ENCODE measurements at places on chromosomes 11 and 22.
A peak's percentile ranks its signal among the peaks of the same experiment; 100 is the strongest.

GRCh38 chr22:39956932-39957664 lies 3.1 kb upstream of the TMA7B start:
- DNase-seq = no peak

- no peak for DNase-seq
These were observed 171.9 kb upstream of the MPPED2 start for GRCh38 chr11:30758012-30758411.

- DNase-seq = no peak
These were observed 1.4 kb downstream of the FDX1 start for GRCh38 chr11:110431051-110431672.

- no peak for DNase-seq
These were observed 32.8 kb downstream of the KCNE3 start for GRCh38 chr11:74434528-74434927.

DNA sequence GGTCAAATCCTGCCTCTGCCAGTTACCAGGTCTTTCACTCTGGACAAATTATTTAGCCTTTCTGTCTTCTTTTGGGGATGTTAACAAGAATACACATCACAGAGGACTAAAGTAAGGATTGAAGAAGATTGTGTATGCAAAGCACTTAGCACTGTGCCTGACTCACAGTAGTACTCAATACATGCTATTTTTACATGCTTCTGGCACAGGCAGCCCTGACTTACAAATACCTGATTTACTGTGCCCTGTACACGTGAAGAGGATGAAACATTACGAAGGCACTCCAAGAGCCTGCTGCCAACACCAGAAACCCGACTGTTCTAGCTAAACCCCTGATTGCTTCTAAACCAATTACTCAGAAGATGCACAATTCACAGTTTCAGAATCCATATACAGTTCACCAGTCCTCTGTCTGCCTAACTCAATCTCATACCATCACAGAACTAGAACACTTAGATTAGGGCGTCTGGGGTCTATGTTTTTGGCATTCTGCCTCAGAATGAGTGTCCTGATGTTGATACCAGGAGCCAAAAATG lies 300.9 kb upstream of the DDI1 start:
- DNase-seq = no peak

DNA sequence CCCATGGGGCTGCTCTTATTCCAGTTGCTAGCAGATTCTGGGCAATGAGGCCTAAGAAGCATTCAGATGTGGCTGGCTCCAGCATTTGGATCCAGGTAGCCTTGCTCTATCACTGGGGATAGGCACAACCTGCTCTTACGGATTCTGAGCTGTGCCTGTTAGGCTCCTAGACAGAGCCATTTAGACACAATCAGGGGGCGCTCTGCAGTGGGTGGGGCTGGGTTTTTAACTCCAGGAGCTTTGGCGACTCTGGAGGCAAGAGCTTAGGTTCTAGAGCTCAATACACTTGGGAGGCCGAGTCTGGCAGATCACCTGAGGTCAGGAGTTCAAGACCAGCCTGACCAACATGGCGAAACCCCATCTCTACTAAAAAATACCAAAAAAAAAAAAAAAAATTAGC lies 32.0 kb downstream of the KCNC1 start:
- no peak for DNase-seq

DNA sequence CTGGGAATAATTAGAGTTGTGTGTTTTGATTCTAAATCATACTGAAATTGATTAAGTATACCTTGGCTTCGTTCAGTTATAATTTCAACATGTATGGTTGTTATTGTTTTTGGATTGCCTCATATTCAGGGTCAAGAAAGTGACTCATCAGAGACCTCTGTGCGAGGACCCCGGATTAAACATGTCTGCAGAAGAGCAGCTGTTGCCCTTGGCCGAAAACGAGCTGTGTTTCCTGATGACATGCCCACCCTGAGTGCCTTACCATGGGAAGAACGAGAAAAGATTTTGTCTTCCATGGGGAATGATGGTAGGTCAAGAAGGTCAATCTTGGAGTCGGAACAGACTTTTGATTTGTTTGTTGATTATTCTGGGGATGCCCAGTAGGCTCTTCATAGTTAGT lies 40.4 kb downstream of the KMT2A start:
- no peak for DNase-seq

GRCh38 chr22:38257181-38257580 lies 15.6 kb downstream of the TMEM184B start:
- peak; percentile 66 for DNase-seq

DNA sequence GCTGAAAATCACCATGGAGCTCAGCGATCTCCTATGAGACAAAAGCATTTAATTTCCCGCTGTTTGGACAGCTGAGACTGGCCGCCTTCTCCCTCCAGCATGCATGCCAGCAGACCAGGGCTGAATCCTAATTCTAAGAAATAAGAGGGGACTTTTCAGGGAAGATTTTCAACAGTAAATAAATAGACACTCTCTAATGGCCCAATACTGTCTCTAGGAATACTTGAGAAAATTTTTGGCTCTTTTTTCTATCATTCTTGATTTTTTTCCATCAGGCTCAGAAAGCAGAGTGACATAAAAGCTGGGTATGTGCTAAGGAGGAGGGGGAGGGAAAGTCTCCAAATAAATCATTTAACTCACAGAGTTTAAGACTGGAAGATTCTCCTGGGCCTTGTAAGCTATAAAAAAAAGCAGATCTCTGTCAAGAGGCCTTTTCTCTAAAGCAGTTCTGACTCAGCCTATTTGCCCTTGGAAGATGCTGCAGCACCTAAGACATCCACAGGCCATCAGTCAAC lies 17.6 kb upstream of the SPON1 start:
- DNase-seq = no peak

DNA sequence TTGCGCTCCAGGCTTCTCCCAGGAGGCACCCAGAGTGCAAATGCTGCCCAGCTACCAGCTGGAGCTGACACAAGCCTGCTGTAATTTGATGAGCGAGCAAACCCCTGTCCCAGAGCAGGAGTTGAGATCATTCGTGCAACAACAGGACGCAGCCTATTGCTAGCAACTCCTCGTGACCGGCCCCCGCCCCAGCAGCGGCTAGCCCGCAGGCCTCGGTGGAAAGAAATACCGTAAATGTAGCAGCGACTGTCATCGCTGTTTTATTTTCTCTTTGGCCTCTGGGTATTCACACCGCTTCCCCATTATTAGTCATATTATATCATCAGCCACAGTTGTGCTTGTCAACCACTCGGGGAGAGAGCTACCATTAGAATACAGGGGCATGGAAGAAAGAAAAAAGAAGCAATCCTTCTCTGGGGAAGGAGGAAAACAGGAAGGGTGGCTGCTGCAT lies 59.2 kb upstream of the ATXN10 start:
- DNase-seq = peak; percentile 72

GRCh38 chr22:41362615-41363014 lies 19.1 kb upstream of the TEF start:
- DNase-seq = no peak

DNA sequence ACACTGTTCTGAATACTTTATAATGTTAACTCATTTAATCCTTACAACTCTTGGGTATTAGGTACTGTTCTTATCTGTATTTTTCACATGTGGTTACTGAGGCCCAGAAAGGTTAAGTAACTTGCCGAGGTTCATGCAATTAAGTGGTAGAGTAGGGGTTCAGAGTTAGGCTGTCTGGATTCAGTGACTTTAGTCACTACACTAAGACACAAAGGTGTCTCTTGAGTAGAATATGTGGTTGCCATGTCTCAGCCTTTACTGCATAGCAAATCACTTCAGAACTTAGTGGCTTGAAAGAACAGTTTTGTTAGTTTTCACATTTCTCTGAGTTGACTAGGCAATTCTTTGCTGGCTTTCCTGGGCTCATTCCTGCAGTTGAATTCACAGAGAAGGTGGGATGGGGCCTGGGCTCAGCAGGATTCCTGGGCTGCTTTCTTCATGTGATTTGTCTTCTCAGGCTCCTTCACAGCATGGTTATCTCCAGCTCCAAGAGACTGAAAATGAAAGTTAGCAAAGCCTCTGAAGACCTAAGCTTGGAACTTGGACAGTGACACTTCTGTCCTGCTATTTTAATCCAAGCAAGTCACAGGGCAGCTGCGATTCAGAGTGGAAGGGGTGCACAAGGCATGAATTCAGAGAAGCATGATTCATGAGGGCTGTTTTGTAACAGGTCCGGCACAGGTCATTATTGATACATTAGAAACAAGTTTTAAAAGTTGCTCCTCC lies 68.3 kb downstream of the SPECC1L start:
- DNase-seq = no peak

GRCh38 chr11:86035164-86035563 lies 33.7 kb downstream of the PICALM start:
- DNase-seq = no peak

DNA sequence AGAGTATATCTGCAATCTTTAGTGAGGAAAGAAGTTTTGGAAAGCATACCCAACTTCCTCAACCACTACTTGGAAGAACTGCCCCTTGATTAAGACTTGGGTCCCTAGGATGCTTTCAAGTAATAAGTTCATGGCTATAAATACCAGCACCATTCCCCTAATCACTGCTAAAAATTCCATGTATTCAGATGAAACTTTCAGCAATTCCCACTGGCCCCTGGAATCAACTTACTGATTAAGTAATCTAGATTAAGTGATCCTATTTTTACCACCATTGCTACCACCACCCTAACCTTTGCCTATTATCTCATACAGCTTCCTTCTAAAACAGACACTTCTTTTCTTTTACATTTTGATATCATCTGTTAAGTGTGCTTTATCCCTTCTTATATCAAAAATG lies 10.5 kb downstream of the PICALM start:
- DNase-seq = no peak

DNA sequence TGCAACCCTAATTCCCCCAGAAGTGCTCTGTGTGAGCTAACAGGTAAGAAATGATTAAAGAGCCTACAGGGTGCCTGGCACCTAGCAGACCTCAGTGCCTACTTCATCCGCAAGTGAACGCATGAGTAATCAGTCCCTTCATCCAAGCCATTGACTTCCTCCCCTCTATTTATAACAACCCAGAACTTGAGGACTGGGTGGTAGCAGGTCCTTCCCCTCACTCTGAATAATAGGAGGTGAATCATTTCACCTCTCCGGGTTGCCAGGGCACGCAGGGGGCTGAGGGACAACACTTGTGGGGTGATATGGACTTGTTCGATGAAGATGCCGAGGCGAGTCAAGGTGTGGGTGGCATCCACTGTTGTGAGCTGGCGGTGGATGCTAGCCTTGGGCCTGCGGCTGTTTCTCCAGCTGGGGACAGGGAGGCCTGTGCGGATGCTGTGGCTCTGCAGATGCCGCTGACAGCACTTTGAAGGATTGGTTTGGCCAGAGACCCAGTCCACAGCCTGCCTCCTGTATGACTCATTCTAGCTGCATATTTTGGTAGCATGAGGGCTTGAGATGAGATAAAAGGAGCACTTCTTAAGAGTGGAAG lies 11.7 kb upstream of the SORL1-AS1 start:
- no peak for DNase-seq

DNA sequence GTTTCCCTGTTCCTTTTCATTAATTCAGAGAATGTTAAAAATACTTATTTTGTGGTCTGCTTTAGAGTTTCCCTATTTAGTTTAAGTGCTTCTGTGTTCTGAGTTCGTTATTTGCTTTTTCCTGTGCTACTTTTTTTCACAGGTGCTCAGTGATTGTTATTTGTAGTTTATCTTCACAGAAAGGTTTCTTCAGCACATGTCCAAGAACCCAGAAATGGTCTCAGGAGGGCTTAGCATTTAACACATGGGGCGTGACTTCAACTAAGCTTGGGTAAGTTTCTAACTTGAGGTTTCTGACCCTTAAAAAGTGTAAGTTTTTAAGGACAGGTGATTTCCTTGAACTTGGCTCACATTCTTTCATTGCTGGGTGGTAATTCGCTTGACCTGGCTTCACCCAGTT lies 157.3 kb downstream of the AASDHPPT start:
- DNase-seq = no peak

DNA sequence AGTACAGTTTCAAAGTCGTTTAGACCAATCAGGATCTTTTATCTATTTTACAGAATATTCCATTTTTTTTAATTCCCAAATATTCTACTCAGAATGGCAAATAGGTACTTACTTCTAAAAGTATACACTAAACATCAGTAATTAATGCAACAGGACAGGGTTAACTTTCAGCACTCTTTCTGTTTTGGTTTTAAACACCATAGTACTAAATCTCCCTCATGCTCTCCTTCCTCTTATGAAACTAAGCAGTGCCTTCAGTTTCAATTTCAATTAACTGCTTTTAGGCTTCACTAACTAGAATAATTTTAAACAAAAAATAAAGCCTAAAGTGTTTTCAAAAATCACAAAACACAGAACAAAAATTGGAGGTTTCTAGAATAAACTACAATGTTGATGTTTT lies 57.9 kb downstream of the NOX4 start:
- DNase-seq = no peak

- DNase-seq = no peak
These were observed 10.0 kb downstream of the CD6 start for GRCh38 chr11:60981515-60981914.

- no peak for DNase-seq
These were observed 10.3 kb downstream of the OSBP2 start for GRCh38 chr22:30704978-30705377.
